ENCODE measurements at places on chromosomes 4 and X.
A peak's percentile ranks its signal among the peaks of the same experiment; 100 is the strongest.

DNA sequence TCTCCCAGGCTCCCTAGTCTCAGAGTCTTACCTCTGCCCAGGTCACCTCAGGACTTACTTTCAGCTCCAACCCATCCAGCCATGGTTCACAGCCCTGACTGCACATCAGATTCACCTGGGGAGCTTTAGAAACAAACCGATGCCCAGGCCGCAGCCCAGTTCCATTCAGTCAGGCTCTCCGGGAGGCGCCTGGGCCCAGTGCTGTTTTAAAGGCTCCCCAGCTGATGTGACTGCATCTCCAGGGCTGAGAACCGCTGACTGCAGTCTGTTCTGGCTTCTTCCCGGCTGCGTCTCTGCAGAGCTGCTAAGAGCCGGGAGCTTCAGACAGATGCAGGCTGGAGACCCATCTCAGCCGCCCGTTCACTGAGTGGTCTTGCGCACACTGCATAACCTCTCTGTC, 44.4 kb upstream of the LGI2 start:
- no peak for DNase-seq

DNA sequence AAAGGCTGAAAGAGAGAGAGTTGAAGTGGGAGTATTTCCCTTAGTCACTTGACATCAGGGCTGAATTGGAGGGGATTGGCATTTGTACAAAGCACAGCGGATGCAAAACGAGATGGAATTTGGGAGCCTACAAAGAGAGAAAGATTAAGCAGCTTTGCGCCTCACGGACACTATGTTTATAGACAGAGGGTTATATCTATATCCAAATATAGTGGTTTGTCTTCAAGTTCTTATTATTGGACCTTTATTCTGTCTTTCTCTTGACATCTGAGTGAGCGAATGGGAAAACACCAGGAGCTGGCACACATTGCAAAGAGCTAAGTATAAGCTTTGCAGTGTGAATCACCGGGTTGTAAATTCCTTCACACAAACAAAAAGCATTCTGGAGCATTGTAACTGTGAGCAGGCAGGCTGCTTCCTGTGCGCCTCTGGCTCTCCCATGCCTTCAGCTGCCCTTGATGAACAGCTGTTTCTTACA, 500.2 kb downstream of the STIM2 start:
- no peak for DNase-seq

DNA sequence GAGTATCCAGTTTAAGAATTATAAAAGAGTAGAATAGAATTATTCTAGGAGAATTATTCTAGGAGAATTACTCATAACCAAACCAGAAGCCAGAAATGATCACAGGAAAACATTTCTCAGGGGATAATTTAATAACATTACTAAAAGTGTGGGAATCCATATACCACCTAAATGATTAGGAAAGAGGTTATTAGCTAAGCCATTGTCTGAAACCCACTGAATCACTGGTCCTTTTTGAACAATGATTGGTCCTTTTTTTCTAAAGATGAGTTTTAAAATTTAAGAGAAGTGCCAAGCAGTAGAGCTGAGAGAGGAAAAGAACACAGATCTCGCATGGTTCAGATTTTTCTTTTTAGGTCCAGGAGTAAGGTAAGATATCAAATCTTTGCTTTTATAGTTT, at the start of gene ODAM:
Gene ODAM (plus strand): TSS at position 301 of the 400 bp plus-strand sequence. CDS start 819 bp downstream, outside the sequence.
- DNase-seq = no peak

DNA sequence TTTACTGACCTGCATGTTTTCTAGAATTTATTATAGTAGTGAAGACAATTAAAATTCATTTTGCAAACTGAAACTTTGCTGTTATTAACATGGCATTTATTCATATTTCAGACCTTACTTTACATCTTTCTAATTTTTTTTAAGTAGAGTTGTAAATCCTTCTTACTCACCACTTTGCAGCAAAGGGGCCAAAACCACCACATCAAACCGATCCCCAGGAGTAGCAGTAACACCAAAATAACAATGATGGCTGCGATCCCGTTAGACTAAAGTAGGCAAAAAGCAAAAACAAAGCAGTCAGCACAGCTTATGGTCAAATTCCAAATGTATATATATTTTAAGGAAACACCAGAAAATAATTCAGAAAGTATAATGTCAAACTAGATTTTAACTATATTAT, 64.7 kb downstream of the ANTXR2 start:
- DNase-seq = no peak

DNA sequence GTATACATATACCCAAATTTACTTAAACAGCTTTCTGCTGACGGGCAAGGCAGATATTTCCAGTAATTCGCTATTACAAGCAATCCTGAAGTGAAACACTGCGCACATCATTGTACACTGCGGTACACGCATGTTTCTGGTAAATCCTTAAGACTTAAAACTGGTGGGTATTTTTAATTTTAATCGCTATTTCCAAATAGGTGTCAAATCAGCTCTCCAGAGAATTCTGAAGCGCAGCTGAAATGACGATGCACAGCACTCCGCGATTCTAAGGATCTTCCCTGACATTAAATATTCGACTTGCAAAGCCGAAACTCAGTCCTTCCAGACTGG, 361 bp downstream of the TMEM128 start:
- DNase-seq = no peak

DNA sequence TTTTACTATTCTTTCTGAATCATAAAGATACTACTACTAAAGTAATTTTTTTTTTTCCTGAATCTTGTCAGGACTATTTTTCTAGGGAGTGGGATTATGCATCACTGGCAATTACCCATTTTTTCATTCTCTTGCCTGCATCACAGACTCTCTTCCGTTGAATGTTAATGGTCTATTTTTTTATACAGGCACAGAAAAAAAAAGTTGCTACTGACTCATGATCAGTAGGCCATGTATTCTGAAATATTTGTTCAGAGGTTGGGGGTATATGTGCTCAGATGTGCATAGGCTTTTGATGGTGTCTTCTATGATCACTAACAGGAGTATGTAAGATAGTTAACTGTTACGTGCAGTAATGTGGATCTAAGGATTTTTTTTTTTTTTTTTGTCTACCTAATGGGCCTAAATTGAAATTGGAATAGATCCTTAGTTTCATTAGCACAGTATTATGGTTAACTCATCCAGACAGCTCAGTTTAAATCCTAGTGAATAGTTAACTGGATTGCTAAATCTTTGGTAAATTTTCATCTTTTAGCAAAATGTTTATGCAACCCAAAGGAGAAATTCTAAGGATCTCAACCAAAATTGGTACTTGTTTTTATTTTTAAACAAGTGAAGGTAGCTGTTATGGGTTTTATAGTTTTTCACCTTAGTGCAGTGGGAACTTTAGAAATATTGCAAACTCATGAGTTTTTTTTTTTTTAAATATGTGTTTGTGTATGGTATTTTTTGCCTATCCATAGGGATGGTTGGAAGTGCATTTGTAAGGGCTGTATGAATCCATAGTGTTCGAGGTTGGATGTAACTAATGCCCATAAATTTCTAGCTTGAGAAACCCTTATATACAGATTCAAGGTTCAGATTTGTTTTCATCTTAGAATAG, 12.1 kb downstream of the BMP2K start:
- DNase-seq = no peak

DNA sequence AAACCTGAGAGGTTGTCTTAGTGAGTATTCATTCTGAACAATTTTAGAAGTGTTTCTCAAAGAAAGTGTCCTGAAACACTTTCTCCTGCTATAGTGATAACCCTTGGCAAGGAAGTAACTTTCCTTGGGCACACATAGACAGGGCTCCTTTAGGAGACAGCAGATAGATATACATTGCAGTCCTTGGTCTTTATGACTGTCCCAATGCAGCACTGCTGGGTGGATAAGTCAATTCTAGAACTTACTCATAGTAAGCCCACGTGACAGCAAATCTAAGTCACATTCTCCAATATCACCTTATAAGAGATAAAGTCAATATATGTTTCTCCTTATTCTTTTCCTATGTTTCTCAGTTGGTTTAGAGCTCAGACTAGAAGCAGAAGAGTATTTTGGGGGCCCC, 46.7 kb downstream of the GPRASP3 start:
- no peak for DNase-seq

- no peak for DNase-seq
These were observed 383.9 kb downstream of the DCAF12L2 start for GRCh38 chrX:125782184-125782583.

DNA sequence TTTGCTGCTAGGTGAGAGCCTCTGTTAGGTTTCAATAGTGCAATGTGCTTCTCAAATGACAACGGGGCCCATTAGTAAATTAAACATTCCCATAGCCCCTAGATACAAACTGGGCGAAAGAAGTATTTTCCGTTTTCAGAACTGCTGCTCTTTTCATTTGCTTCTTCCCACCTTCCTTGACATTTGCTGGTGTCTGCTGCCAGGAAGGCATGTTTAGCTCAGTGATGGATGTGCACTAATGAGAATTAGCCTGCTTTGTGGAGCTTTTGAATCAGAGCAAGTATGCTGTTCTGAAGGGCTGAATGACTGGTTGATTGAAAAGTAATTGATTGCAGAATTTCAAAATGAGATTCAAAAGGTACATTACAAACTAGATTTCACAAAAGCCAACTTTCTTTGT, 57.0 kb downstream of the SHROOM3 start:
- no peak for DNase-seq

GRCh38 chr4:17535906-17536305, 20.9 kb downstream of the CLRN2 start:
- DNase-seq = no peak

DNA sequence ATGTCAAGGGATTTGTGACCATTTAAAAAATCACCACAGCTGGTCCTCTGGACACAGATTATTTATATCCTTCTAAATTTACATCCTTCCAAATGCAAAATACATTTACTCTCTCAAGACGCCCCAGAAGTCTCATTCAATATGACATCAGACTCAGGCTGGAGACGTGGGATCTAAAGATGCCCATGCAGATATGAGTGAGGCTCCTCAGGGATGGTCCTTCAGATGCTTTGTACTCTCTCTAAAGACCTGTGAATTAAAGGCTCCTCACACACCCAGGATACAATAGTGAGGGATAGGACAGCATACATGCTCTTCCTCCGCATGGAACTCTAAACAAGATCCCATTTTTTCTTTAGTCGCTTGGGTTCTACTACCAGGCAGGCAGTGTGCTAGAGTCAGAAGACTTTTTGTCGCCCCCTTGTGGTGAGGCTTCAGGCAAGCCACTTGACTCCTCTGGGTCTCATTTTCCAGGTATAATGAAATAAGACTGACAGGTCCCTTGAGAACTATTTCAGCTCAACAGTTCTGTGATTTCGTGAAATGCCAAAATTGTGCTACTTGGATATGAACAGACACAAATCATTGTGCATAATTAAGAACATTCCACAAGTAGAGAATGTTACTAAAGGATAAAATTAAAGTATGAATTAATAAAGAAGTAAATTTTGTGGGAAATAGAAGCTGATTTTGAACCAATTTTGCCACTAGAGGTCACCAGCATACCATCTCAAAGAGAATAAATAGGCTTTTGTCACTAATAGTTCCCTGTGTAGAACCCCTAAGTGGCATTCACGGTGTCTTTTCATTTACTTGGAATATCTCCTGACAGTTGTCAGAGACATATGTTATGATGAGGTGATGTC, 13.7 kb upstream of the SCOC start:
- peak; percentile 86 for DNase-seq

DNA sequence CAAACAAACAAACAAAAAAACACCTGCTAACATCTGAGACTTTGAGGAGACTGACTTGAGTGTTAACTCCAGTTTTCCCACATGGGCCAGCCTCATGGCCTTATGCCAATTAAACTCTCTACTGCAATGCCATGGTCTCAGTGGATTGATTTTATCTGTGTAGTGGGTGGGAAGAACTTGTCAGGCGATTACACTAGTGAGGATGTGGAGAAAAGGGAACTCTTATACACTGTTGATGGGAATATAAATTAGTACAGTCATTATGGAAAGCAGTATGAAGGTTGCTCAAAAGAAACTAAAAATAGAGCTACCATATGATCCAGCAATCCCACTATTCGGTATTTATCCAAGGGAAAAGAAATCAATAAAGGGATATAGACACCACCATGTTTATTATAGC, 12.8 kb upstream of the XIAP start:
- DNase-seq = no peak

- DNase-seq = no peak
These were observed 129.0 kb downstream of the DCTD start for GRCh38 chr4:182788201-182788600.

DNA sequence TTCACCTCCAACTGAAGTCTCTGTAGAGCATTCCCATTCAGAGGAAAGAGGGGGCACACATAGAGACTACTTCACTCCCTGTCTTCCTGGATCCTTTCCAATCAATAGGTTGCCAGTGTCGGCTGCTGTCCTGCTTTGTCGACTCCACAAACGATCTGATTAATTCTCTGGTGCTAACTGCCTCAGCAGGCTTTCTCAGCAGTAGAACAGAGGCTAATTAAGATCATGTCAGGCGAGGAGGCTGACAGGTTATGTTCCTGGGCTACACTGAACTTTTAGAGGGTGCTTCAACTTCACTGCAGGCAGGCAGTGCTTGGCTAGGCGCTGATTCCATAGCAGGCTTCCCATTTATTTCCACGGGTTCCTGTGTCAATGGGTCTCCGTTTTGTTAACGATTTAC, 79.2 kb downstream of the GRIA3 start:
- peak; percentile 73 for DNase-seq

- DNase-seq = no peak
These were observed 54.1 kb upstream of the AP1S2 start for GRCh38 chrX:15908603-15909290.

DNA sequence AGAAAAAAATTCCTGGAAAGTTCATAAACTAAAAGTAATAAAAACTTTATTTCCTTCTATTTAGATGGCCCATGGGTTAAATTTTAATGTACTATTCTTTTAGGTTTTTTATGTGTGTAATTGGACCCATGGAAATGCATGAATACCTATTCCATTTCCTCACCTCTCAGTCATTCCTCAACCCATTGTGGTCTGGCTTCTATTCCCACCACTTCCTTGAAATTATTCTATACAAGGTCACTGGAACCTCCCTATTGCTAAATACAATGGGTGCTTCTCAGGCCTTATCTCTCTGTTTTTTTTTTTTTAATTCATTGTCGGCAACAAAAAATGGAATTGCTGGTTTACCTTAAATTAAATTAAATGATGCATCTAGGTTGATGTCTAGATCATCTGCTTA, 17.2 kb downstream of the SLC39A8 start:
- DNase-seq = no peak

DNA sequence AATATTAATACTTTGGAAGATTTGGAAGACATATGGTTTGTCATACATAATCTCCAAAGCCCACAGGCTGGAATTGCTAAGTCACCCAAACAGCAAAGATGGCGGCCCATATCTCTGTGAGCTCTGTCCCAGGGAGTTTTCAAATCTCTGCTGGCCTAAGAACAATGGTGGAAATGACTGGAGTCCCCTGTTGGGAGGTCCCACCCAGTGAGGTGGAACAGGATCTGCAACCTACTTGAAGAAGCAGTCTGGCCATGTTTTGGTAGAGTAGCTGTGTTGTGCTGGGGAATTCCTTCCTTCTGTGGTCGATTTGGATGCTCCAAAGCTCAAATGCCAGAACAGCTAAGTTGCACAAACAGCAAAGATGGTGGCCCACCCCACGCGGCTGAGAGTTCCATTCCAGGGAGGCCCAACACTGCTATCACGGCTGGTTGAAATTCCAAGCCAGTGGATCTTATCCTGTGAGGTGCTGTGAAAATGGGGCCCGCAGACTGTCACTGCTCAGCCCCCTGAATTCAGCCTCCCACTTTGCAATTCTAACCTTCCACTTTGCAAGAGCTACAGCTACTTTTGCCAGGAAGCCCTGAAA, 3.2 kb upstream of the UGT2B7 start:
- DNase-seq = no peak
